Right kidney (tissue), 9 donors: ENCODE measurements at places on chromosomes 5 and 9.

GRCh38 chr5:44385291-44385900 lies 3.8 kb downstream of the FGF10 start:
- DNase-seq = no peak

DNA sequence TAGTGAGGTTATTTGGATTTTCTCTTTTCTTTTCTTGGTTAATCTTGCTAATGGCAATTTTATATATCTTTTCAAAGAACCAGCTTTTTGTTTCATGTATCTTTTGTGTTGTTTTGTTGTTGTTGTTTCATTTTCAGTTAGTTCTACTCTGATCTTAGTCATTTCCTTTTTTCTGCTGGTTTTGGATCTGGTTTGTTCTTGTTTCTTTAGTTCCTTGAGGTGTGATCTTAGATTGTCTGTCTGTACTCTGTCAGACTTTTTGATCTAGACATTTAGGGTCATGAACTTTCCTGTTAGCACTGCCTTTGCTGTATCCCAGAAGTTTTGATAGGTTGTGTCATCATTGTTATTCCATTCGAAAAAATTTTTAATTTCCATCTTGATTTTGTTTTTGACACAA lies 399.7 kb downstream of the TLE1 start:
- DNase-seq = no peak

DNA sequence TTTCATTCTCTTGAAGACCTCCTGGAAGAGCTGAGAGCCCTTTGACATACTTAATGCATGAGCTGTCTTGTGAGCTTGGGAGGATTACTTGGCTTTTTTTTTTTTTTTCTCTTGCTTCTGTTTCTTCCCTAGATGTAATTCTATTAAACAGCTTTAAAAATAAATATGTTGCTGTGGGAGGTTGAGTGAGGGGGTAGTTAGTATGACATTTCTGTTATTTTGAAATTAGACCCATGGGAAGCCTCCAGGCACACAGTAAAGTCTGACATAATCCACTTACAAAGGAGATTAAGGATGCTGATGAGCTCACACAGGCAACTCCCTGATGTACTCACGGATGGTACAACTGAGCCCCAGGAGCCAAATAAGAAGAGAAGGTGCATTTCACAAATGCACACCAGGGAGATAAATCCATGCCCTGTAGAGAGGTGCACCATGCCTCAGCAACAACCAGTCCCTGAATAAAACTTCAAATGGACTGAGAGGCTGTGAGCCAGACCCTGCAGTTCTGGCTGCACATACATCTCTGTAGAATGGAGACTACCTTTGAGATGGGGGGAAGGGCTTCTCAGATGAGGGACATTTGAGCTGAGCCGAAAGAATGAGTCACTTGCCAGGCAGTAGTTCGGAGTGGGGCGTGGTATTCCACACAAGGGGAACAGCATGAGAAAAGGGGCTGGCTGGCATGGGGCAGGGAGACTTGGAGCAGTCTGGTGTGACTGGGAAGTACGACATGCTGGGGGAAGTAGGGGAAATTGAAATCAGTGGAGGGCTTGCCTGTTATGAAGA lies 68.7 kb downstream of the ACTL7B start:
- DNase-seq = no peak

DNA sequence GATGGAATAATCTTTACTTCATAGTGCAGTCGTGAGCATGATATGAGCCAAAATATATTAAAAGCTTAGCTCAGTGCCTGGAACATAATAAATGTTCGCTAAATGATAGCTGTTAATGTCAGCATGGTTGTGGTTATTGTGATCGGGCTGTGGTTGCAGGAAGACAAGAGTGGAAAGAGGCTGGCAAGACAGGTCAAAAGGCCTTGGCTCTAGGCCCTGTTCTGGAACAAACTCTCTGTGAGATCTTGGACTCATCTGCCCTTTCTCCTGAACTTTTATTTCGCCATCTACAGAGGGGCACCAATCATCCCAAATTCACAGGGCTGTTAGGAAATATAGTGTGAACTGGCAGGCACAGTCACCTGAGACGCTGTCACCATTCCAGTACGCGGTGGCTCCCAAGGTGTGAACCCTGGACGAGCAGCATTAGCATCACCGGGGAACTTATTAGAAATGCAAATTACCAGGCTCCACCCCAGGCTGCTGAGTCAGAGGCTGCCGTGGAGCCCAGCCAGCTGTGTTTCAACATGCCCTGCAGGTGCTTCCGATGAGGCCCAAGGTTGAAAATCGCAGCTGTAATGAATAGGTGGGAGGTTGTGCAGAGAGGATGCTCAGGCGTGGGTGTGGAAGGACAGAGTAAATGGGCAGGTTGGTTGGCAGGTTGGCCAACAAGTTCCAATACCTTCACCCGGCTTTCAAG lies 50.2 kb upstream of the SAP30L start:
- no peak for DNase-seq

DNA sequence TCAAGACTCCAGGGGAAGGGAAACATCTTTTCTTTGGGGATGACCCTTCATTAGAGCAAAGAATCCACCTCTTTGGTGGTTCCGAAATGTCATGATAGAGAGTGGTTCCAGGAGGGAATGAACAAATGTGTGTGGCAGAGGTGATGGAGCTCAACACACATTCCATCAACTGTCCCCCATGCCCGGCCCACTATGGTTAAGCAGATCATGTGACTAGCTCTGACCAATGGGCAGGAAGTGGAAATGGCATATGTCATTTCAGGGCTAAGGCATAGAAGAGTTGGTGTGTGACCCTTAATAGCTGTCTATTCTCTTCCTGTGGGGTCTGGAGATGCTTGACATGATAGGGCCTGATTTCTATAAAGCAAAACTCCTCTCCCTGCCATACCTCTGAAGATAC lies 194.6 kb downstream of the GAS1 start:
- DNase-seq = no peak
